Sigmoid colon (tissue), 7 donors: ENCODE measurements at places on chromosomes 7 and 10. TPM values are rescaled to one million over a fixed set of nuclear protein-coding genes. Genes with fewer than 3 reads are reported as not detected.

Gene CDHR1
- total RNA-seq = 0.33 TPM

GRCh38 chr10:69614130-69614529 is 15.9 kb upstream of the FAM241B start:
- no peak for DNase-seq

Gene HOXA2
- total RNA-seq = 3.3 TPM

- no peak for DNase-seq
Observed at GRCh38 chr10:101330631-101331225, 23.2 kb upstream of the BTRC start.

GRCh38 chr7:128003167-128003566 is 28.1 kb downstream of the LRRC4 start:
- no peak for DNase-seq
